ENCODE measurements at places on chromosomes 16 and 17. TPM values are rescaled to one million over a fixed set of nuclear protein-coding genes. Genes with fewer than 3 reads are reported as not detected.

GRCh38 chr16:86490859-86491639 is 19.3 kb upstream of the FOXF1 start:
- no peaks in the 10 kb centered on the region for H3K36me3 ChIP-seq
- no peak overlapping the region for H3K4me3 ChIP-seq
- H3K4me1 ChIP-seq: no peaks in the 10 kb centered on the region

DNA sequence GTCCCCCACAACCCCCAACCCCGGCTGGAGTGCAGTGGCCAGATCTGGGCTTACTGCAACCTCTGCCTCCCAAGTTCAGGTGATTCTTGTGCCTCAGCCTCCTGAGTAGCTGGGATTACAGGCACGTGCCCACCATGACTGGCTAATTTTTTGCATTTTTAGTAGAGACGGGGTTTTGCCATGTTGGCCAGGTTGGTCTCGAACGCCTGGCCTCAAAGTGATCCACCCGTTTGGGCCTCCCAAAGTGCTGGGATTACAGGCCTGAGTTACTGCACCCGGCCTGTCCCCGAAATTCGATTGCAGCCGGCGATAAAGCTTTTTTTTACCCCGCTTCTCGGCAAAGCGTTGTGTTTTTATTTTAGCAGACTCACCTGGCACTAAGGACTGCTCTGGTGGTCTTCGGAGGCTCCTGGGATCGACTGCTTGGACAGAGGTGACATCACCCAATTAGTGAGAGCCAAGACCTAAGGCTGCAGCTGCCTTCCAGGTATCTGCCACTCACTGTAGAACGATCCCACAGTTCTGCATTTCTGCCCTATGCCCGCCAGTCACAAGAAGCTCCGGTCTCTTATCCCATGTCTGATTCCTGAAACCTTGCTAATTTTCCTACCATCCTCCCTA is 82.2 kb upstream of the ARL4D start:
- peak overlapping the region; percentile 36 for H3K27ac ChIP-seq
- H3K36me3 ChIP-seq: peaks cover 4% of the 10 kb centered on the region
- peaks cover 7% of the 10 kb centered on the region for H3K4me1 ChIP-seq
- peak overlapping the region; percentile 47 for H3K4me3 ChIP-seq

DNA sequence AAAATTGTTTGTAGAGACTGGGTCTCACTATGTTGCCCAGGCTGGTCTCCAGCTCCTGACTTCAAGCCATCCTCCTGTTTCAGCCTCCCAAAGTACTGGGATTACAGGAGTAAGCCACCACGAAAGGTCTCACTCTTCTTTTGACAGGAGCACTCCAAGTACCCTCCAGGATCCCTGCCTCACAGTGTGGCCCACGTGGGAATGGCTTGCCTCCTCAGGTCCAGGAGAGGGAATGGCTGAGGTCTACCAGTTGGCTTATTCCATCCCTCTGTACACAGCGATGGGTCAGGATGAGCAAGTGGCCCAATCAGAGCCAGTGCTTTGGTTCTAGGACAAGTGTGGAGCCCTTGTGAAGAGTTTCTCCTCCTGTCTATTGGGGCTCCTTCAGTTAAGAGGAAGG is 73.7 kb upstream of the ZNF423 start:
- no peaks in the 10 kb centered on the region for H3K27me3 ChIP-seq
- no peak for DNase-seq
- H3K36me3 ChIP-seq: no peaks in the 10 kb centered on the region
- H3K4me3 ChIP-seq: no peak overlapping the region
- H3K4me1 ChIP-seq: no peaks in the 10 kb centered on the region
- no peak overlapping the region for H3K27ac ChIP-seq

DNA sequence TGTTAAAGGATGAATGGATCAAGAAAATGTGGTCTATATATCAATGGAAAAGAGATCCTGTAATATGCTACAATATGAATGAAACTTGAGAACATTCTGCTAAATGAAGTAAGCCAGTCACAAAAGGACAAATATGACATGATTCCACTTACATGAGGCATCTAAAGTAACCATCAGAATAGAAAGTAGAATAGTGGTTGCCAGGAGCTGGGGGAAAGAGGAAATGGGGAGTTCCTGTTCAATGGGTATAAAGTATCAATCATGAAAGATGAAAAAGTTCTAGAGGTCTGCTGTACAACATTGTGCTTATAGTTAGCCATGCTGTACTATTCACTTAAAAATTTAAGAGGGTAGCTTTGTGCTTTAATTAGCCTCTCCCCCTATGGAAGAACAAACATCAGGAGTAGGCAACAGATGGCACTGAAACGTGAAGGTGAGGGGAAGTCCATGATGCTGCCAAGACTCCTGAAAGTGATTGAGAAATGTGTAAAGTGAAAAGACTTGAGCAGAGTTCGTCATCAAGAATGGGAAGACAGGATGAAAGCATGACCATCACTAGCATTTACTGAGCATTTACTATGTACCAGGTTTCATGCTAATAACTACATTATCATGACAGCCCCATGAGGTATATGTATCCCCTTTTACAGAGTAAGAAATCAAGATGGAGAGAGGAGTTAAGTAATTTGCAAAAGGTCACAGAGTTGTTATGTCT is 167.2 kb downstream of the CYB561 start:
- no peaks in the 10 kb centered on the region for H3K27me3 ChIP-seq
- no peak overlapping the region for H3K4me3 ChIP-seq
- no peak for DNase-seq
- no peaks in the 10 kb centered on the region for H3K4me1 ChIP-seq
- H3K27ac ChIP-seq: no peak overlapping the region

Gene HBZ
- not detected for total RNA-seq

DNA sequence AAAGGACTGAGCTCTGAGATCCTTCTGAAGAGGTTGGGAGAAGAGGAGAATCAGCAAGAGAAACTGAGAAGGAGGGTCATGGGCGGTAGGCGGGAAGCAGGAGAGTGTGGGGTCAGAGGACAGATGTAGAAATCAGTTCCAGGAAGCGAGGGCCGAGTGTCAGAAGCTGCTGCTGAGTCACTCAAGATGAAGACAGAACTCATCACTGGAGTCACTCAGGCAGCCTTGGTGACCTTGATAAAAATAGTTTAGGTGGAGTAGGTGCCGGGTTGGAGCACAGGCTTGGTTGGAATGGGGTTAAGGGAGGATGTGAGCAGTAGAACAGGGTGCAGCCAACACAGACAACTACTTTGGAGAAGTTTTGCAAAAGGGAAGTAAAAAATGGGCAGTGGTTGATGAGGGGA is 6.1 kb upstream of the ITGAM start:
- H3K4me1 ChIP-seq: peaks cover 5% of the 10 kb centered on the region
- H3K27ac ChIP-seq: no peak overlapping the region
- DNase-seq: no peak
- H3K36me3 ChIP-seq: no peaks in the 10 kb centered on the region

DNA sequence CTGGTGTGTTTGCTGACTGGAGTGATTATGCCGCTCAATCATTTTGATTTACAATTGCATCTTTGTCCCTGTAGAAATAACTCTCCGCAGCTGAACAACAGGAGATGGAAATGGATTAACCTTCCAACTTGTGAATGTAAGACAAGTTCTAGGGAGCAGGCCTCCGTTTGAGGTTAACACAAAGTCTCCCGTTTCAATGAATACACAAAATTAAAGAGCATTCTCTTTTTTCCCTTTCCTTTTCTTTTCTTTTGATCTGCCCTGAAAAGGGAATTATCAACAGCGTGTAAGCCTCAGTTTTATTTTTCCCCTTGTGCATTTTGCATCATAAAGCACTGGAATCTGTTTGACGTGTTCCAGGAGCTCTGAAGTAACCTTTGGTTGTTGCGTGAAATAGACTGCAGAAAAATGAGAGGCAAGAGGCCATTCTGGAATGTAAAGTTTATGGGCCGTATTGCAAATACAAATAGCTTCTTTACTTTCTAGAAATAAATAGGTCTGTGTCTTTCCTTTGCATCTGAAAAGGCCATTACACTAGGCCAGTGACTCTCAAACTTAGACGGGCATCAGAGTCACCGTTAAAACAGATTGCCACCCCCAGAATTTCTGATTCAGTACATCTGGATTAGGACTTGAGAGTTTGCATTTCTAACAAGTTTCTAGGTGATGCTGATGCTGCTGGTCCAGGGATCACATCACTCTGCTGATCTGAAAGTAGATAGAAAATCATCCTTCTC is 164.7 kb downstream of the ZNF18 start:
- DNase-seq: no peak
- H3K27me3 ChIP-seq: peaks cover 2% of the 10 kb centered on the region
- no peak overlapping the region for H3K4me3 ChIP-seq
- no peaks in the 10 kb centered on the region for H3K4me1 ChIP-seq

DNA sequence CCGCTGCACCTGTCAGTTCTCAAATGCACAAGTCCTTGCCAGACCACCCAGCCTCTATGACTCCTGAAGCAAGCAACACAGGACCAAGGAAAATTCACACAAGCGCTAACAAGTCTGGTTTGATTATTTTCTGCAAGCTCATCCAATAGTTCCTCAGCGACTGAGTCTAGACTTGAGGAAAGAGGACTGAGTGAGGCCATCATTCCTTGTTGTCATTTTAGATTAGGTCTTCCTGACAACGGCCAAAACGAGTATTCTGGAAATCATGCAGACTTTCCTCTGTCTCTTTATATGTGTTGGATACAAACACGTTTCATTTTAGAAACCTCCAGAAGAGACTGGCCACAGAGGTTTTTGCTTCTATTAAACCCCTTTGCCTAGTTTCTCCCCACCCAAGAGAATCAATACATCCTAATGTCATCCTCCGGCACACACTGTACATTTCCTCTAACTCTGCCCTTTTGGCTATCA is 561 bp downstream of the CCDC47 start:
- peaks cover 26% of the 10 kb centered on the region for H3K4me1 ChIP-seq
- H3K36me3 ChIP-seq: peaks cover 3% of the 10 kb centered on the region
- peaks cover 9% of the 10 kb centered on the region for H3K27me3 ChIP-seq
- DNase-seq: no peak

DNA sequence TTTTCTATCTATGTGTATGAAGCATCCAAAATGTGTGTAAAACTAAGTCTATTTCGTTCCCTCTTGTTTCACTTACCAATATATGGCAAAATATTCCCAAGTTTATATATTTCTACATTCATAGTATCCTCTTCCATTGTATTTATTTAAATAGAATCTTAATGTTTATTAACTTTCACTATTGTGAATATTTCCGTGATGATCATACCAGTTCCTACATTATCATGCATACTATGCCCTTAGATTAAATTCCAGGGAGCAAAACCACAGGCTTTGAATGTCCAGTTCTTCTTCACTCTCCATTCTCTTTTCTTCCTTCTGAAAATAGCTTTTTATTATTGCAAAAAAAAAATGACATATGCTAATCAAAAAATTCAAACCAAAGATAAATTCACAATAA is 4.0 kb downstream of the MAP2K6 start:
- no peak overlapping the region for H3K27ac ChIP-seq
- peaks cover 39% of the 10 kb centered on the region for H3K4me1 ChIP-seq
- H3K4me3 ChIP-seq: no peak overlapping the region

DNA sequence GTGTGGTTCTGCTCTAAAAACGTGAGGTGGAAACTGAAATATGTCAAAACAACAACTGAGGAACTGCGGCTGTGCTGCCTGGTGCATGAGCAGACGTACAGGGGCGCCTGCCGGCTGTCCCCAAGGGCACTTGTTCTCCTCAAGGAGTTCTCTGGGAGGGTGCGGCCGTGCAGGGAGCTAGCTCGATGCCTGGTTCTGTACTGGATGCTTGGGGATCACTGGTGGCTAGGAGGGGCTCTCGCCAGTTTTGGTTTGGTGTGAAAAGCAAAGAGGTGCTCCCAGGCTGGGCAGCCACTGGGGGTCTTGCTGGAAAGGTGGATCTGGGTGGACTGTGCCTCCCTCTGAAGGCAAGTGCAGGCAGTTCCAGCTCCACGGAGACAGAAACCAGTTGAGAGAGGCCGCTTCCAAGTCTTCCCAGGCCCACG is 41.9 kb upstream of the ATP2A3 start:
- H3K4me1 ChIP-seq: peaks cover 15% of the 10 kb centered on the region
- H3K36me3 ChIP-seq: peaks cover 20% of the 10 kb centered on the region
- peaks cover 14% of the 10 kb centered on the region for H3K27me3 ChIP-seq
- no peak for DNase-seq
- peak overlapping the region; percentile 73 for H3K4me3 ChIP-seq

Gene LPCAT2
- 25.5 TPM for total RNA-seq

DNA sequence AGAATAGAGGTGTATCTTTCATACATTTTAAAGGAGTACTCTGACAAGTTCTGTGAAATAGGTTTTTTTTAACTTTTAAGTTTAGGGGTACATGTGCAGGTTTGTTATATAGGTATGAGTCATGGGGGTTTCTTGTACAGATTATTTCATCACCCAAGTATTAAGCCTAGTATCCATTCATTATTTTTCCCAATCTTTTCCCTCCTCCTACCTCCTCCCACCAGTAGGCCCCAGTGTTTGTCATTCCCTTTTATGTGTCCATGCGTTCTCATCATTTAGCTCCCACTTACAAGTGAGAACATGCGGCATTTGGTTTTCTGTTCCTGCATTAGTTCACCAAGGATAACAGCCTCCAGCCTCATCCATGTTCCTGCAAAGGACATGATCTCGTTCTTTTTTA is 175.5 kb downstream of the CYB561 start:
- H3K36me3 ChIP-seq: peaks cover 4% of the 10 kb centered on the region
- H3K4me1 ChIP-seq: no peaks in the 10 kb centered on the region
- no peak overlapping the region for H3K4me3 ChIP-seq
- DNase-seq: no peak
- H3K27ac ChIP-seq: no peak overlapping the region
- H3K27me3 ChIP-seq: peaks cover 1% of the 10 kb centered on the region

DNA sequence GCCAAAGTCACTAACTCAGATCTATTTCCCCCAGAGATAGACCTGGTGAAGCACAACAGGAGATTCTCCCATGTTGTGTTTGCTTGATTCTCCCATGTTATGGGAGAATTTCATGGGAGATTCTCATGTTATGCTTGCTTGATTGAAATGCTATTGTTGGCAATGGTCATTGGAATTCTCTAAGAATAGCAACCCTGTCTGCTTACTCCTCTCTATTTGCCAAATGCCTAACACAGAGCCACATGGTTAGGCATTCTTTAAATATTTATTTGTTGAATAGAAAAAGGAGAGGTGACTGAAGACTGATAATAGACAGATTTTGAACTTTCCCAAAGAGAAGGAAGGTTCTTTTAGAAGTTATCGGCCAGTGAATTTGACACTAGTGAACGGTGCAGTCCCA is 111.5 kb upstream of the MPHOSPH6 start:
- H3K27me3 ChIP-seq: no peaks in the 10 kb centered on the region
- H3K4me1 ChIP-seq: no peaks in the 10 kb centered on the region
- no peak overlapping the region for H3K27ac ChIP-seq
- no peak for DNase-seq
- no peaks in the 10 kb centered on the region for H3K36me3 ChIP-seq

DNA sequence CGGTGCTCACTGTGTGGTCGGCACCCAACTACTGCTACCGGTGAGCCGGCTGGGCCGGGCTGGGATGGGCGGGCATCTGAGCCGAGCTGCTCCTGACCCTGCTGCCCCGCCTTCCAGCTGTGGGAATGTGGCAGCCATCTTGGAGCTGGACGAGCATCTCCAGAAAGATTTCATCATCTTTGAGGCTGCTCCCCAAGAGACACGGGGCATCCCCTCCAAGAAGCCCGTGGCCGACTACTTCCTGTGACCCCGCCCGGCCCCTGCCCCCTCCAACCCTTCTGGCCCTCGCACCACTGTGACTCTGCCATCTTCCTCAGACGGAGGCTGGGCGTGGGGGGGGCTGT is 6.9 kb downstream of the TBX6 start:
- H3K27me3 ChIP-seq: peaks cover 18% of the 10 kb centered on the region
- no peak overlapping the region for H3K27ac ChIP-seq
- H3K4me3 ChIP-seq: no peak overlapping the region
- peaks cover 4% of the 10 kb centered on the region for H3K4me1 ChIP-seq
- no peak for DNase-seq
- peaks cover 35% of the 10 kb centered on the region for H3K36me3 ChIP-seq

Measured in endothelial cell (in vitro differentiated cells).